ENCODE measurements at places on chromosomes 3 and 15. TPM values are rescaled to one million over a fixed set of nuclear protein-coding genes. Genes with fewer than 3 reads are reported as not detected.

The CACNA1D gene
- polyA plus RNA-seq: 15.7 TPM

The ITIH3 gene
- 10.1 TPM for polyA plus RNA-seq

The GPR62 gene
- polyA plus RNA-seq: 0.62 TPM

The CLDN18 gene
- polyA plus RNA-seq: 3.7 TPM

The SV2B gene
- polyA plus RNA-seq: 0.69 TPM

The MYRIP gene
- 1.9 TPM for polyA plus RNA-seq

The ARPP19 gene
- 119 TPM for polyA plus RNA-seq

The MYO1E gene
- polyA plus RNA-seq: 142 TPM

The DUOXA1 gene
- polyA plus RNA-seq: 0.33 TPM

The LRRN1 gene
- polyA plus RNA-seq: 21.7 TPM

The CCDC14 gene
- 177 TPM for polyA plus RNA-seq

The MCF2L2 gene
- 1.5 TPM for polyA plus RNA-seq

The COL6A5 gene
- polyA plus RNA-seq: 0.13 TPM

The ANKRD63 gene
- not detected for polyA plus RNA-seq

The GRM7 gene
- polyA plus RNA-seq: 2.0 TPM

The OSTN gene
- polyA plus RNA-seq: 7.6 TPM

The CLDN16 gene
- 43.5 TPM for polyA plus RNA-seq

The TM6SF1 gene
- 1.5 TPM for polyA plus RNA-seq

The B3GALNT1 gene
- 42.0 TPM for polyA plus RNA-seq

Data from left renal cortex interstitium (tissue), 4 donors.